Activated CD8-positive, alpha-beta memory T cell treated with anti-CD3 and anti-CD28 coated beads, Interleukin-2, amount 10 ng/mL, durations not matched to agents 7 days and 5 days (primary cell): ENCODE measurements at places on chromosomes 2 and 18. TPM values are rescaled to one million over a fixed set of nuclear protein-coding genes. Genes with fewer than 3 reads are reported as not detected.

Gene ALPP
- not detected for total RNA-seq

Gene GPR75
- total RNA-seq: 3.3 TPM

Gene SOCS6
- 0.79 TPM for total RNA-seq

Gene SF3B6
- 115 TPM for total RNA-seq

Gene ABCG5
- total RNA-seq: not detected

Gene FAM228A
- not detected for total RNA-seq

Gene PKP4
- total RNA-seq: 40.6 TPM

Gene TRABD2A
- total RNA-seq: 30.2 TPM

Gene LRRC30
- total RNA-seq: not detected

Gene HOXD10
- total RNA-seq: not detected

Gene TMEM237
- 21.6 TPM for total RNA-seq

Gene DOCK10
- total RNA-seq: 251 TPM

Gene RUFY4
- 5.1 TPM for total RNA-seq

Gene NDUFS1
- total RNA-seq: 58.2 TPM

Gene MYCN
- total RNA-seq: not detected

Gene CELF4
- total RNA-seq: not detected

Gene TNFRSF11A
- 8.0 TPM for total RNA-seq

Gene SCYGR4
- not detected for total RNA-seq

Gene DUSP11
- total RNA-seq: 30.2 TPM

Gene AQP12A
- not detected for total RNA-seq

Gene TMEM200C
- total RNA-seq: not detected

Gene CROCC2
- not detected for total RNA-seq

Gene NAT8
- not detected for total RNA-seq

Gene PDE1A
- not detected for total RNA-seq

Gene HIBCH
- total RNA-seq: 18.7 TPM

Gene GLB1L
- total RNA-seq: 4.3 TPM

Gene ADCYAP1
- total RNA-seq: not detected

Gene CYP27C1
- total RNA-seq: not detected

Gene KCNJ13
- total RNA-seq: not detected

Gene TRIM43
- total RNA-seq: 0.23 TPM

Gene ITGB6
- total RNA-seq: not detected

Gene MEP1B
- 0.20 TPM for total RNA-seq

Gene TDRD15
- not detected for total RNA-seq
